Osteoblast (primary cell): ENCODE measurements at places on chromosomes 3 and 15. TPM values are rescaled to one million over a fixed set of nuclear protein-coding genes. Genes with fewer than 3 reads are reported as not detected.
A peak's percentile ranks its signal among the peaks of the same experiment; 100 is the strongest.

GRCh38 chr3:109910772-109911171, 573.4 kb upstream of the DPPA4 start:
- DNase-seq, result no peak

Gene SAMMSON
- total RNA-seq, result not detected in 2 replicates

Gene NAALADL2
- total RNA-seq, result 22.1 and 23.5 TPM in 2 replicates

DNA sequence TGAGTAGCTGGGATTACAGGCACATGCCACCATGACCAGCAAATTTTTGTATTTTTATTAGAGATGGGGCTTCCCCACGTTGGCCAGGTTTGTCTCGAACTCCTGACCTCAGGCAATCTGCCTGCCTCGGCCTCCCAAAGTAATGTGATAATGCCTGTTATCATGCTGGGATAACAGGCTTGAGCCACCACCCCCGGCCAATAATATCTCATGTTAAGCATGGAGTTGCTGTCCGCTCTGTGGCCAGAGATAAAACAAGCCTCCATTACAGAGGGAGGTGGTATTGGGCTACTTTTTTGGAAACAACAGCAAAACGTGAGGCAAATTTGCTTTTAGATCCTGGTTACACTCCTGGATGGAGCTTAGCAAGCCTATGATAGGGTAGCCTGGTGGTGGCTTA, 32.9 kb upstream of the ALG1L2 start:
- no peak for DNase-seq

DNA sequence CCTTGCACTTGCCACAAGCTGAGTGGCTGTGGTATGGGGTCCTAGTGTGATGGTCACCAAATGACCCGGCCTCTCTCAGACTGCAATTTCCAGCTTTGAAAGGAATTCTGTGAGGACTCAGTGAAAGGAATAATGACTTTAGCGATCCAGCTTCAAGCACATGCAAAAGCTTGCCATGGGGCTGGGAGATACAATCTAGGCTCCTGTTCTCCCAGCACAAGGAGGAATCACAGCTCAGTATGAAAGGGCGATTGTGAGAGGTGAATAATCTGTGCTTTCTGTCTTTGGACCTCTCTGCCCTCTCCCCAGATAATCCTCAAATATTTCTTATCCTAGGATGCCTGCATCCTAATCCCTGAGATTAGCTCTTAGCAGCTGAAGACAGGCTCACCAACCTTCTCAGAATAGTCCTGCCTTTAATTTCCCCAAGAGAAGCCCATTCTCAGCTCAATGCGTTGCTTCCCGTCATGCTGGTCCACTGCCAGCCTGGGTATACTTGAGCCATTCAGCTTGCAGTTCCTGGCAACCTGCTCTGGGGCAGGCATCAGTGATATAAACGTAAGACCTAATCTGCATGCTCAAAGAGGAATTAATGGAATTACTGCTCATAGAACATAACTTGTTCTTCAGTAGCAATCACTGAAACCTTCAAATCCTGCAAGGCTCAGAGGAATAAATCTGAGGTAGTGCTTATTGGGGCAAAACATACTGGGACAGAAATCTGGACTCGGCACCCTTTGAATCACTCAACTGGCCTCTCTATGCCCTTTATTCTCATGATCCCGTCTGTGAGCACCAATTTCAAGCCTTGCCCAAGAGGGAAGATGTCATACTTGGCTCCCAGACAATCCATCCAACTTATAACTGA, 15.1 kb downstream of the TLNRD1 start:
- DNase-seq, result no peak

Gene MKRN3
- total RNA-seq, result 0.36 and 0.59 TPM in 2 replicates

Gene IFT57
- 74.9 and 88.7 TPM in 2 replicates for total RNA-seq

GRCh38 chr3:59555593-59556315, 505.9 kb upstream of the CFAP20DC start:
- DNase-seq, result peak; percentile 17

- no peak for DNase-seq
Measured at GRCh38 chr3:105771392-105771791, 97.4 kb downstream of the CBLB start.

DNA sequence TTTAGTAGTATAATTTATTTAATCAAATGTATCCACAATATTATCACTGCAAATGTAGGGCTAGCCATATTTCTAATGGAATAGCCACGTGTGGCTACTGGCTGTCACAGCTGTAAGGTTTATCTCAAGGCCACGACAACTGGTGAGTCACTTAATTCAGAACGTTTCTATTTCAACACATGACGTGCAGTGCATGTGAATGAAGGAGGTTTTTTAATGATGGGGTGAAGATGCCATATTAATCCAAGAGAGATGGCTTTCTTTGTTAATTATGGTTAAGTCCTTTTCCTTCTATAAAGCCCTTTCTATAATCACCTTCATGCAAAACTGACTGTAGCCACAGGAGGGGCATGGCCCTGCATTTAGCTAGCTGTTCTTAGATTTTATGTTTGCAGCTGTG, 212.0 kb downstream of the FEZF2 start:
- DNase-seq, result peak; percentile 17

DNA sequence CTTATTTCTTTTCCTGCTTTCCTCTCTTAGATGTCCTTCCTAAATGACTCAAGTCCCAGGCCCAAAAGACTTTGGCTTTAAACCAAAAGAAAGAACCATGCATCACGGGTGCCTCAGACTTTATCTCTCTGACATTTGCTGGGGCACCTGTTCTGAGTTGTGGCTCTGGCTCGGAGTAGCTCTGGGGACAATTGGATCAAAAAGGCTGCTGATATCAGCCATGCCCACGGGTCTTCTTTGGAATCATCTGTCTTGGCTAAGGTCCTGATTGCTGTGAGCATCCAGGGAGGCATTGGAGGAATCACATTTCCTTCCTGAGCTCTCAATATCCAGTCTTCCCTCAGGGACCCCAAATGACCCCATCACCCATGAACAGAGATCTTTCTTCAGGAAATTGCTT, 59.9 kb downstream of the CLSTN2 start:
- DNase-seq, result no peak

DNA sequence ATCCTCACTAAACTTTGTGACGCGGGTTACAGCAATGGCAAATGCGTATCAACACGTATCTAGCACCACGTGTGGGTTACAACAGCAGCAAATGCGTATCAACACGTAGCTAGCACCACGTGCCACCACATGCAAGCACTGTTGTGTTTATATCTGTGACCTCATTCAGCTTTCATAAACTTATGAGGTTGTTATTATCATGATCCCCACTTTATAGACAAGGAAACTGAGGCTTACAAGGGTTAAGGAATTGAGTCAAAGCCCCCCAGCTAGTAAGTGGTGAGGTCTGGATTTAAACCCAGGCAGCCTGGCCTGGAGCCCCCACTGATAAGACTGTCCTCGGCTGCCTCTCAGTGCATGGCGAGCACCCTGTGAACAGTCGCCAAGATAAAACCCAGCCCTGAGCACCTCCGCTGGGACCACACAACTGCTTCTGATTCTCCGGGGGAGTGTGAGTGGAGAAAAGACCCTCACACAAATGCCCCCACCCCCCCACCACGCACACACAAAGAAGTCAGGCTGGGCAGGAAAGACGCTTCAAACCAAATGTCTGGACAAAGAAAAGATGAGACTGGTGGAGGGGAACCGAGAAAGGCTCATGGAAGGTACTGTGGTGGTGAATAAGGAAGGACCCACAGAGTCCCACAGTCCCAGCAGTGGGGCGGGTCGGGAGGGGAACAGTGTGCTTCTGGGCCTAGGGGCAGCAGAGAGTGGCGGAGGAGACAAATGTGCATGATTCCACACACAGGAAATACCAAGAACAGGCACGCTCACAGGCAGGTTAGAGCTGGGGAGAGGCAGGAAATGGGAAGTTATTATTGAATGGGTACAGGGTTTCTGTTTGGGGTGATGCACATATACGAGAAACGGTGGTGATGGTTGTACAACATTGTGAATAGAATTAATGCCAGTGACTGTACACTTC, 173.4 kb downstream of the XXYLT1 start:
- DNase-seq, result peak; percentile 48

- DNase-seq, result no peak
Measured at GRCh38 chr3:117172426-117172825, 462.8 kb downstream of the TUSC7 start.

GRCh38 chr3:15120986-15121385, 22.0 kb upstream of the RBSN start:
- DNase-seq, result peak; percentile 67

DNA sequence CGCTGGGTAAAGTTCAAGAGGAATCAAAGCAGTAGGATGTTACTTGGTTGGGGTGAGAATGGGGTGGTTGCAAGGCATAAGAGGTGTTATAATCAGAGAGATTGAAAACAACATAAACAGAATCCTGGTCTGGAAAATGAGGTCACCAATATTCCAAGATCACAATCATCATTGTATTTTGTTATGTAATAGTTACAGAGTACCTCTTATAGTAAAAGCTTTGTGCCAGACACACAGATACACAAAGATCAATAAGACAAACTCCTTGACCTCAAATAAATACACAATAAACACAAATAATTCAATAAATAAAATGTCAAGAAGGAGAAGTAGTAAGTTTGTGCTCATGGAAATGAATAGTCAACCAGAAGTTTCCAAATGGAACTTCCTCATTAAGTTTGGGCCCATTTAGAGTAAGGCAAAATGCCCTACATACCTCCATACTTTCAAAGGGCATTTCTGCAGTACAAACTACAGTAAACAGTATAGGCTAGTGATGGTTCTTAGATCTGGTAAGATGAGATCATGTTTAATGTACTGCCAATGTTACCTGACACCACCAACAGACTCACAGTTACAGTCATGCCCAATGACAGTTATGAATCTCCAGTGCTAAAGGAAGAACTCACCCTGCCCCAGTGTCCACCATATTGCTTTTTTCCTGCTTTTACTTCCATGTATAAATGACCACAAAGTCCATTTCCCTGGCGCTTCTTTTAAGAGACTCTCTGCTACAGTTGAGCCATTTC, 93.4 kb downstream of the KCNMB2 start:
- peak; percentile 35 for DNase-seq

Gene CGNL1
- total RNA-seq, result 1.1 and 1.5 TPM in 2 replicates

DNA sequence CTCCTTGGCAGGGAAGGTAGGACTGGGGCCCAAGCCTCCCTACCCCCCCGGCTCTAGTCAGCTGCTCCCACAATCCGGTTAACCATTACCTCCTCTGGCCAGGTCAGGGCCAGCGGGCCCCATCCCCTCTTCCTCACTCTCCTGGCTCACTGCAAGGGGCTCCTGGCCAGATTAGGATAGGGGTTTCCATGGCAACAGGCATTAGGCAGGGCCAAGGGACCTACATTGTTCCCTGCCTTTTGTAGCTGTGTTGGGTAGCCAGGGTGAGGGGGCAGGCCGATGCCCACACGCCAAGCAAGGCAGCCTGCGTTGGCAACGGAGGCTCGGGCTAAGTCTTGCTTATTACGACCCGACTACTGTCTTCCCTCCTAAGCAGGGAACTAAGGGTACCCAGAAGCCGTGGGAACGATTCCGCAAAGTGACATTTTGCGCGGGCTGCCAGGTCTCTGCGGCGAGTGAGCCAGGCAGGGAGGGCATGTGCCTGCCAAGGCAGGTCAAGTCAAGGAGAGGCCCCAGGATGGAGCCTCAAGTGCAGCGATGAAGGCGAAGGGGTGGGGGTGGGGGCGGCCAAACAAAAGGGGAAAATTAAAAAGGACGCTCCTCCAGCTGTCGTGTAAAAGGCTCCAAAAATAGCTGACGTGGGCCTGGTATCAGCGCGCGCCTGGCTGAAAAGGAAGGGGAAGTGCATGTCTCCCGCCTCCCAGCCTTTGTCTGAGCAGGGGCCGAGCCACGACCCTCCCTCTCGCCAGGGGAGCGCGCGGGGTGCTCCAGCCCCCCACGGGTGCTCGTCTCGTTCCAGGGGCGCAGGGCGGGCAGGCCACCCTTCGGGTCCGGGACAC, 919 bp downstream of the IDH2 start:
- DNase-seq, result peak; percentile 83

- DNase-seq, result no peak
Measured at GRCh38 chr3:141216975-141217374, 14.7 kb upstream of the PXYLP1 start.

Gene CFAP91
- total RNA-seq, result 0.36 and 0.59 TPM in 2 replicates

- peak; percentile 11 for DNase-seq
Measured at GRCh38 chr3:102102394-102102793, 253.1 kb downstream of the NFKBIZ start.

Gene GP9
- not detected in 2 replicates for total RNA-seq

DNA sequence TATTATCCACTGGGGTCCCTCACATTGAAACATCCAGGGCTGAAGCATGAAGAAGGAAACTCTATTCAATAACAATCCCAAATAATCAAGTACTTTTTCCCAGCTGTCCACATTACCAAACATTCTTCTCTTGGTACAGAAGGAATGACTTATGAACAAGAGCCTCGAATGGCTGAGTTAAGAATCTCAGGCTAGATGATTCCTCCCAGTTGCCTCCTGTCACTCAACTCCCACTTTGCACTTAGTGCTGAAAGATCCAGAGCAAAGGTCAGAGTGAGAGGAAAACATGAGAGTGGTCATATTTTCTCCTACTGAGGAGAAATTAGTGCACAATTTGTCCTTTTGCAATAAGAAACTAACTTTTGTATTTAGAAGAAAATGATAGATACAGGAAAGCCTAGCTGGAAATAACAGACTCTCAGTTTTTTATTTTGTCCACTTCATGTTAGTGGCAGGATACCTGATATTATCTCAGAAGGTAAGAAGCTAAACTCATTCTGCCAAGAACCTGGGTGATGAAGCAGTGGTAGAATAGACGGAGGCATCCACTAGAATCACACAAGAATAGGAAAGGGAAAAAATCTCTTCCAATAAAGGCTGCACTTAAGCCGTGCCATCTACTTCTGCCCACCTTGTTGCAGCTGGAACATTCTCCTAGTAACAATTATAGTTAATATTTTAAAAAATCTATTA, 46.2 kb downstream of the GADL1 start:
- DNase-seq, result peak; percentile 15

Gene FBXO40
- not detected in 2 replicates for total RNA-seq

DNA sequence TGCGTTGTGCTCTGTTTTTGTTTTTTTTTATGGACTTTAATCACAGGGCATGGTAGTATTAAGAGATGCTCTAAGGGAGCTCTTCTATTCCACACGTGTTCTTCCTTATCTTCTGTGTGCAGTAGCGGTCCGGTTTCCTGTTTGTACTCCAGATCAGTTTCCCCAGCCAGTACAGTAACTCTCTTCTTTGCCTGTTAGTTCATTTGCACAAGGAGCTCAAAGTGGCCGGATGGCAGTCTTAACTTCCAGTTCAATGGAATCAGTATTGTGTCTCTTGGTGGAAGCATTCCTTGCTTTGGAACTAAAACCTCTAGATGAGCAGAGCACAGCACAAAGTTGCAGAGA, 122.0 kb downstream of the KLF13 start:
- no peak for DNase-seq
